ENCODE measurements at places on chromosomes 3 and 15.
A peak's percentile ranks its signal among the peaks of the same experiment; 100 is the strongest.

DNA sequence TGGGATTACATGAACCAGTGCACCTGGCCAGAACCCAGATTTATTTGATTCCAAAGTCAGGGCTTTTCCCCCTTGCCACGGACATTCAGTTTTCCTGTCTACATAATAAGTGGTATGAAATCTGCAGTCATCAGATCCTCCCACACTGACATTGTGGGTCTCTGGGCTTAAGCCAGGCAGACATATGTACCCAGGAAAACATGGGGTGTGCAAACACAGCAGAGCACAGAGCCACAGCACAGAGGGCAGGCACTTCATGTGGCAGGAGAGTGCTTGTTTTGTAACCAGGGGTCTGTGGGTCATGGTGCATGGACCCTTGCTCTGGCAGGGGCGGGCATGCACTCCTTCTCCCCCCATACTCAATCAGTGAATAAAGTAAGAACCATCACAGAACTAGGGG is 6.1 kb upstream of the ABTB1 start:
- DNase-seq = no peak

DNA sequence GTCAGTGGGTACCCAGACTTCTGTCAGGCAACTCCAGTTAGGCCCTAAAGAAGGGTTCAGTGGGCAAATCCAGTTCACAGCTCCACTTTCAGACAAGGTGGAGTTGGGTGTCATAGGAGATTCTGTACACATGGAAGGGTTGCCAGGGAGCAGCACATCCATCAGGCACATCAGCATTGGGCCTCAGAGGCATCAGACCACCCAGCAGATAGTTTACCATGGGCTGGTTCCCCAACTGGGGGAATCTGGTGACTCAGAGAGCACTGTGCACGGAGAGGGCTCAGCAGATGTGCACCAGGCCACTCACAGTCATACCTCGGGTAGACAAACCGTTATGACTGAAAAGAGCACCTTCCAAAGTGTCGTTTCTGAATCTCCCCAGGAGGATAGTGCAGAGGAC is 27.2 kb downstream of the SYNM start:
- no peak for DNase-seq

- peak; percentile 62 for DNase-seq
Observed at GRCh38 chr3:99808163-99808794, 9.4 kb upstream of the CMSS1 start.

GRCh38 chr3:29576181-29576580 is 295.3 kb downstream of the RBMS3 start:
- DNase-seq = no peak

DNA sequence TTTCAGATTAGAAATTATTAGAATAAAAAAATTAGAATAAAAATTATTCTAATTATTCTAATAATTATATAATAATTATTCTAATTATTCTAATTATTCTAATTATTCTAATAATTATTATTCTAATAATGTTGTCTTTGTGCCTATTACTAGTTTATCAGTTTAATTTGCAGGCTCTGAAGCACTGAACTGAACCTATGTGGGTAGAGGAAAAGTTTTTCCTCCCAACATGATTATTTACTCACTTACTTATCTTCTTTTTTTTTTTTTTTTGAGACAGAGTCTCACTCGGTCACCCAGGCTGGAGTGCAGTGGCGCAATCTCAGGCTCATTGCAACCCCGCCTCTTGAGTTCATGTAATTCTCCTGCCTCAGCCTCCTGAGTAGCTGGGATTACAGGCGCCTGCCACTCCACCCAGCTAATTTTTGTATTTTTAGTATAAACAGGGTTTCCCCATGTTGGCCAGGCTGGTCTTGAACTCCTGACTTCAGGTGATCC is 39.7 kb upstream of the C15orf39 start:
- no peak for DNase-seq

GRCh38 chr3:24657870-24658510 is 163.3 kb upstream of the THRB start:
- DNase-seq = no peak

GRCh38 chr3:52182196-52182595 is 15.8 kb upstream of the ALAS1 start:
- no peak for DNase-seq

Data from AG09319 (cell line).